ENCODE measurements at places on chromosomes 11 and 22.

GRCh38 chr22:29244785-29245625 is 22.8 kb downstream of the RHBDD3 start:
- no peak for DNase-seq

DNA sequence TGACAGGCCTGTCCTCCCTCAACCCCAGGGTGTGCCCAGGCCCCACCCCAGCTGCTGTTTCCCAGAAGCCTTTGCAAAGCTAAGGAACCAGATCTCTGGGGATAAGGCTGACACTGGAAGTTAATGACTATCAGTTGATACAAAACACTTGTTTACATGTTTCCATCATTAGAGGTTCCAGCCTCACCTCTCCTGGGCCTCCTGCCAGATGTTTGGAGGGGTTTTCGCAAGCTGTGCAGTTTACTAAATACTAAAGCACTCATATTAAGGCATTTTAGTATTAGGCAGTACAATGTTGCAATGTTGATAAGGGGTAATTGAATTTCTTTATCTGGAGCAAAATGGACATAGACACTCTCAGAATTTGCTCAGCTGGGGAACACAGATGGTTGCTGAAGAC is 218.7 kb downstream of the INSC start:
- no peak for DNase-seq

DNA sequence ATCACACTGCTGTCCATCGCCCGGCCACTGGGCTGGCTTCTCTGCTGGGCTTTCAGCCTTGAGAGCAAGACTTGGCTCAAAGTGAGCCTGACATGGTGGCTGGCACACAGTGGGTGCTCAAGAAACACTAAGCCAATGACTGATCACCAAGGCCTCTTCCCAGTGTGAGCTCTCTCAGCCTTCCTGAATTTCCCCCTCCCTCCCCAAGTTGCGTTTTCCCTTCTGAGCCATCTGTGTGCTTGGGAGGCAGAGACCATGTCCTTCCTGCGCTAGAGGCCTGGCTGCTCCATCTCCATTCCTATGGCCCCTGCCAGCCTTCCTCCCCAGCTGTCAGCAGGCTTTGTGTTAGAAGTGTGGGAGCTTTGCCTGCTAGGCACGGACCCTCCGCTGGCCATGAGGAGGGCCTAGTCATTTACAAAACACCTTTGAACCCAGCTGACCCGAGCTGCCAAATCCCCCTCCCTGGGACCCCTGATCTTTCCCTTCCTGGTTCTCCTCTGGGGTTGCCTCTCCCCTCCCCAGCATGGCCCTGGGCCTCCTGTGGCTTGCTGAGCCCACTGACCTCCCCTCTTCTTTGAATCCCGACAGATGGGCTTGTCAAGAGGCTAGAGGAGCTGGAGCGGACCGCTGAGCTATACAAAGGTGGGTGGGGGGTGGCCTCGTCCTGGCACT is 13.2 kb downstream of the PICK1 start:
- DNase-seq = no peak

GRCh38 chr11:71293961-71294782 is 41.8 kb upstream of the SHANK2 start:
- DNase-seq = no peak

GRCh38 chr11:70755410-70756158 is 357.3 kb downstream of the CTTN start:
- DNase-seq = peak; percentile 53

- DNase-seq = no peak
Observed at GRCh38 chr11:72605973-72606747, 68.1 kb downstream of the PDE2A start.

DNA sequence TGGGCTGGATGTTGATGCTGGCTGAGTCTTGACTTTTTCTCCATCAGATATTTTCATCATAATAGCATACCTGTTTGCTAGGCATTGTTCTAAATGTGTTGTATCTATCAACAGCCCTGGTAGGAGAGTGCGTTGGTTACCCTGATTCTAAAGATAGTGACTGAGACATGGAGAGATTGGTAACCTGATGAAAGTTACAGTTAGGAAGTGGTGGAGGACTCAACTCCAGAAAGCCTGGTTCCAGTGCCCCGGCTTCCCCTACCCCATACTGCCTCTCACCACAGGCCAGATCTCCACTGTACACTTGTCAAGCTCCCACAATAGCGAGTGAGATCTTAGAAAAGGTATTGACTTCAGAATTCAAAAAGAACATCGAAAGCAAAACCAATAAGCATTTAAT is 22.8 kb upstream of the RELT start:
- no peak for DNase-seq

DNA sequence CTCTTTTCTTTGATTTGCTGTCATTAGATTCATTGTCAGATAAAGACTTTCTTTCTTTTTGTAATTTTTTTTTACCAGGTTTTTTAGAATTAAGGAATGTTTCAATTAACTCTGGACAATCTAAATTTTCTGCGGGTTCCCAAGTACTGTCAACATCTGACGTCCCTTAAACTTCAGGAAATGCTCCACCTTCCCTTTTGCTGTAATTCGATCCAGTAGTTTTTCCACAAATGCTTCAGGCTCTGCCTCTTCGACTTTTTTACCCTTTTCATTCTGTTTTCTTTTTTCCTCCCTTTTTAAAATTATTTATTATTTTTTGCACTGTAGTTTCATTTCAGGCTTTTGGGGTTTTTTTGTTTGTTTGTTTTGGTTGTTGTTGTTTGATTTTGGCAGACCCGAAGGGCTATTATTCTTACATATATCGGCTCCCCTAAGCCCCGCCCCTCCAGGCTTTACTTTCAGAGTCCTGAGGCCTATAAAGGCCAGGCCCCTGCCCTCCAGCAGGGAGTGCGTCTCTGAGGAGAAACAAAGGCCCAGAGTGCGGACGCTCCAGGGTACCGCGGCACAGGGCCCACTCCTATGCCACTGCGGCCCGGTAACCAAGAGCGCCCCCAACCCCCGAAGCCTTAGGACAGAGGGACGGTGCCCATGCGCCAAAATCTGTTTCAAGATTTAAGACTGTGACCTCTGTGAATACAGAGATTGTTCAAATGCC is 116.4 kb downstream of the TYR start:
- no peak for DNase-seq

- DNase-seq = no peak
Observed at GRCh38 chr22:50488886-50489285, 2.2 kb downstream of the MIOX start.

- no peak for DNase-seq
Observed at GRCh38 chr11:13317293-13318080, 39.9 kb downstream of the BMAL1 start.

GRCh38 chr11:84022695-84023094 is 736.5 kb upstream of the CCDC90B start:
- DNase-seq = no peak

DNA sequence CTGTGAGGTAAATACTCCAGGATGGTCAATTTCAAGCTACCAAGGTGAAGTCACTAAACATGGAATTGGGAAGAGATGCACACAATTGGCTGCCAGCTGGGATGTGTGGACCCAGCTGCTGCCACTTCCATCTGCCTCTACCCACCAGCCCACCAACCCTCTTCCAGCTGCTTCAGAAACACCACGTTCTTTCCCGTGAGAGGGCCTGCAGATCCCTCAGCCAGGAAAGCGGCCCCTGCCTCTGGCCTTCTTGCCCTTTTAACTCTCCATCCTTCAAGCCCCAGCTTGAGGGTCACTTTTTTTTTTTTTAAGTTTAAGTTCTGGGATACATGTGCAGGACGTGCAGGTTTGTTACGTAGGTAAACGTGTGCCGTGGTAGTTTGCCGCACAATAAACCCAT is 20.0 kb downstream of the PRG3 start:
- DNase-seq = no peak

DNA sequence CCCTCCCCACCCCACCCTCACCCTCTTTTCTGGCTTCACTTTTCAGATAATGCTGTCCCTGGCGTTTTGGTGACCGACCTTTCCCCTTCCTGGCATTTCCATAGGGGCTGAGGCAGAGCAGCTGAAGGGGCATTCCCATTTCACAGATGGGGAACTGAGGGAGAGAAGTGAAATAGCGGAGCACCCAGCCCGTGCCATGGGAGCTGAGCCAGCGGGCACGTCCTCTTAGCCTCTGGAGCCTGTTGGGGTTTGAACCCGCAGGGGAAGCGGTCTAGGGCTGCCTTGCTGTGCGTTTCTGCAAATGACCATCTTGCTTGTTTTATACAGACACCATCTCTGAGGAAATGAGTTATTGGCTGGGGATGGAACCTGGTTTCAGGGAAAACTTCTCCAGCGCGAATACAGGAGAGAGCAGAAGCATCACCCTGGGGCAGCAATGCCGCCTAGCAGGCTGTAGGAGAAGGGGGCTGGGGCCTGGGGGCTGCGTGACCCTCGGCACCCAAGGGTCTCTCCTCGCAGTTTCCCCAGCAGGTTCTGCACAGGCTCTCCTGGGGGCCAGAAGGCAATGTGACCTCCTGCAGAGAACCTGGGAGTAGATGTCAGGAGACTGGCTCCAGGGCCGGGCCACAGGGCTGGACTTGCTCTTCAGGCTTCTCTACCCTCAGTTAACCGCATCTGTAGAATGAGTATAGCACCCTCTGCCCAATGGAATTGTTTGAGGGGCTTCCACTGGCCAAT is 1.5 kb downstream of the PTPRJ start:
- DNase-seq = no peak

GRCh38 chr22:26398741-26399153 is 30.3 kb upstream of the ASPHD2 start:
- peak; percentile 64 for DNase-seq

DNA sequence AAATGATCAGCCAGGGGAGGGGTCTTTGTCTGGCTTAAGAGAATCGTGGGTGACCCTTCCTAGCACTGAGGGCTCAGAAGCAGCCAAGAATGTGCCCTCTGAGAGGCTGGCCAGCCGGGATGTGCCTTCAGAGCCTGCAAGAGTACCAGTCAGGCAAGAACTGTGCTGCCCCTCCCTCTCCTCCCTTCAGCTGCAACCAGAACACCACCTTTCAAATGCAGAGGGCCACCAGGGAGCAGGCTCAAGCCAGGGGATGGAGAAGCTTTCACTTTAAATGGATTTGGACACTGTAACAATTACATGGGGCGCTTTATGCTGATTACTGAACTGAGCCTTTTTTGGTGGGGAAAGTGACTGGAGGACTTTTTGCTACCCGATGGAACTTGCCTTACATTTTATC is 44.9 kb upstream of the TENM4 start:
- DNase-seq = no peak

- no peak for DNase-seq
Observed at GRCh38 chr11:127057126-127057525, 56.6 kb upstream of the KIRREL3 start.

GRCh38 chr22:27993201-27993635 is 74.2 kb upstream of the PITPNB start:
- DNase-seq = no peak

- no peak for DNase-seq
Observed at GRCh38 chr11:119482521-119483011, 59.6 kb upstream of the THY1 start.

DNA sequence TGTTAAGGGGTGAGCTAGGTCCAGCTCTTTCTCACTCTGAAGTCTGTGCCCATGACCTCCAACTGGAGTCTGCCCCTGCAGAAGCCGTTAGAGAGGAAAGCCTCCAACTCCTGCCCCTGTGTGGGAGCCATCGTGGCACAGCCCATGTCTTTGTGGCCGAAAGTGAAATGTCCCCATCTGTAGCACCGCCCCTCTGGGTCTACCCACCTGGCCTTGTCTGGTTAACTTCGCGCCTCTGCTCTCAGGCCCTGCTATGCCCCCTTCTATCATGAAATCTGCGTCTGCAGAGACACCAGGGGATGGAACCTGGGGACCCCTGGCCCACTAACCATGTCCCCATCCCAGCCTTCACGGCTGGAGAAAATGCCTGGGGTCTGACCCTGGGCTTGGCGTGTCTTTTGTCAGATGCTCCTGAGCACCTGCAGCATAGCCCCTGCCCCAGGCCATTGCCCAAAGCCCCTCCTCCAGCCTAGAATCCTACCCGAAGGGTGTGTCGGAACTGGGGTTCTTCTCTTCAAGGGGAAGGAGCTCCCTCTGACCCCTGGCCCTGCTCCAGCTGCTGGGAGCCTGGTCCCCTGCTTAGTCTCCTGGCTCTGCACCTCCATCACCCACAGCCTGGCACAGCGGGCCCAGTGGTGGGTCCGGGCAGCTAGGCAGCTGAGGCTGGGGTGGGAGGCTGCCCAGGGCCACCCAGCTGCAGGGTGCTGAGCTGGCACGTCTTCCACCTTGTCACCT is 35.8 kb upstream of the HMOX1 start:
- DNase-seq = no peak

DNA sequence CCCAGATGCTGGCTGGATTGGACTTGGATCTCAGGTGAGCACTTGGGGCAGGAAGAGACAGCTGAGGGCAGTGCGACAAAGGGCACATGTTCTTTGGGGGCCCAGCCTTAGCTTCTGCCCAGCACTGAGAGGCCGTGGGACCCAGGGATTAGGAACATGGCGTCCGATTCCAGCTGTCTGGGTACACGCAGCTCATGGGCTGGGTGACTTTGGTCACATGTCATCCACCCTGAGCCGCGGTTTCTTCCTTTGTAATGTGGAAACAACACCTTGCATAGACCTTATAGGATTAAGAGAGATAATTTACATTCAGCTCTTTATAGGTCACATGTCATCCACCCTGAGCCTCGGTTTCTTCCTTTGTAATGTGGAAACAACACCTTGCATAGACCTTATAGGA is 39.8 kb downstream of the MYO18B start:
- no peak for DNase-seq

DNA sequence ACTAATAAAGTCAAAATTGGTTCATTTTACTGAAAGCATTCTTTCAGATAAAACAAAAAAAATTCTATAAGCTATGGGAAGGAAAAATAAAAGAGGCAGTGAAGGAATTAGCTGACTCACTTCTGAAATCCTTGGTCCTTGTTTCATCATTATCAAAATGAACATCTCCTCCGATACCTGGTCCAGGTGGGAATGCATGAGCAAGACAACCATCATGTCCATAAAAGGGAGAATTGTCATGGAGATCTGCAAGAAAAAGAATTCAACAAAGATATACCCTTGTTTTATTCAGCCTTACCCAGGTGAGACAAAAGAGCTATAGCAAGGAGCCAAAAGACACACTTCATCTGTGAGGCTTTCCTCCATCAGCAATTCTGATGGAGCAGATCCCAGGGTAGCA is 27.2 kb downstream of the MMP10 start:
- no peak for DNase-seq

DNA sequence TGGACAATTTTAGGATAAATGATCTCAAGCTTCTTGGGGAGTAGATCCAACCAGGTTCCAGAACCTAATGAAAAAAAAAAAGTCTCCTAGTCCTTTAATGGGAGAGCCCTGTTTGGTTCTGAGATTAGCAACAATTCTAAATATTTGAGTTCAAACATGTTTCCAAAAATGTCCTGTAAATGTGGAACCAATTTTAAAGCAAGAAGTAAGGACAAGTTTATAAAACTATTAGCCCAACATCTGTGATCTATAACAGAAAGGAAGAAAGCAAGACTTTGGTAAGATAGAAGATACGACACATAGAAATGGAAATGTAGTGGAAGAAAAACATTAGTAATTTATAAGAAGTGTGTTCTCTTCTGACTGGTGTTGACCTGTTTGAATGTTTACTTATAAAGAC is 79.7 kb upstream of the SLC5A12 start:
- DNase-seq = no peak

- no peak for DNase-seq
Observed at GRCh38 chr22:37065180-37065579, 13.6 kb downstream of the KCTD17 start.

Data from RPMI7951 (cell line).